Ascending aorta (tissue), 2 donors: ENCODE measurements at places on chromosomes 1 and 21. TPM values are rescaled to one million over a fixed set of nuclear protein-coding genes. Genes with fewer than 3 reads are reported as not detected.

DNA sequence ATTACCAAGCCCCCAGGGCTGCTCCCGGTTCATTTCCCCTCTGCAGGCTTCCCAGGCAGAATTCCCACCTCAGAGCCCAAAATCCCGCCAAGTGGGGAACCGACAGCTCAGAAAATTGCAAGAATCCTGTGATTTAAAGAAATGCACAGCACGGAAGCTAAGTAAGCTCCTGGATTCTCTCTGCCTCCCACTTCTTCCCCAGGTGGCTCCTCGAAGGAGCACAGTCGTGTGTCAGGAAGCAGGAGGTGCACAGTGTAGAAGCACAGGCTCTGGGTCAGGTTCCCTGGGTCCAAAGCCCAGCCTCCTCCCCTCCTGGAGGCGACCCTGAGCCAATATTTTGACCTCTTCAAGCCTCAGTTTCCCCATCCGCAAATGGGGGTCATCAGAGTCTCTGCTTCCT, 74.7 kb downstream of the FBXO2 start:
- no peaks in the 10 kb centered on the region for H3K4me1 ChIP-seq
- no peaks in the 10 kb centered on the region for H3K36me3 ChIP-seq
- DNase-seq, result no peak
- no peaks in the 10 kb centered on the region for H3K27me3 ChIP-seq
- no peak overlapping the region for H3K27ac ChIP-seq

GRCh38 chr1:235329139-235329902, 951 bp downstream of the GGPS1 start:
- H3K4me1 ChIP-seq, result peaks cover 9% of the 10 kb centered on the region
- peak overlapping the region; percentile 82 for H3K27ac ChIP-seq
- H3K27me3 ChIP-seq, result no peaks in the 10 kb centered on the region
- H3K4me3 ChIP-seq, result peak overlapping the region; percentile 54
- H3K36me3 ChIP-seq, result no peaks in the 10 kb centered on the region

The ACTN2 gene
- total RNA-seq, result 10.5 TPM

DNA sequence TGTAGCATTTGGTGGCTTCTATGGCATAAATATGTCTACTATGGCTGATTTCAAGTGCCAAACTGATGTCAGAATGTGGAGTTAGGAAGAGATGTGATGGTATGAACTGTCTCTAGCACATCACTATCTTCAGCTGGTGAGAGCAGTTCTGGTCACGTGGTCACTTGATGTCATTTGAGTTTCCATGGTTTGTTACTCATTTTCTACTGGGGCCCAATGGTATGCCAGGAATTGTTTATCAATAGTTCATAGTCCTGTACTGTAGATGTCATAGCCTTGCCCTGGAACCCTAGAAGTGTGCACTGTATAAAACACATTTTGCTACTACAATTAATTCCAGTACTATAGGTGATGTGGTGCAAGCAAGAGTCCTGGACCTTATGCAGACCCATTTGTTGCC, 153.7 kb downstream of the PDE4B start:
- no peaks in the 10 kb centered on the region for H3K36me3 ChIP-seq
- H3K27me3 ChIP-seq, result no peaks in the 10 kb centered on the region
- H3K4me3 ChIP-seq, result no peak overlapping the region
- no peak overlapping the region for H3K27ac ChIP-seq
- DNase-seq, result no peak

- H3K36me3 ChIP-seq, result peaks cover 7% of the 10 kb centered on the region
- no peaks in the 10 kb centered on the region for H3K27me3 ChIP-seq
- peak overlapping the region; percentile 84 for H3K27ac ChIP-seq
- H3K4me3 ChIP-seq, result peak overlapping the region; percentile 63
These were observed 517 bp downstream of the LRIG2 start for GRCh38 chr1:113073479-113073950.

The SNX7 gene
- 6.2 TPM for total RNA-seq

The ERICH3 gene
- total RNA-seq, result not detected

DNA sequence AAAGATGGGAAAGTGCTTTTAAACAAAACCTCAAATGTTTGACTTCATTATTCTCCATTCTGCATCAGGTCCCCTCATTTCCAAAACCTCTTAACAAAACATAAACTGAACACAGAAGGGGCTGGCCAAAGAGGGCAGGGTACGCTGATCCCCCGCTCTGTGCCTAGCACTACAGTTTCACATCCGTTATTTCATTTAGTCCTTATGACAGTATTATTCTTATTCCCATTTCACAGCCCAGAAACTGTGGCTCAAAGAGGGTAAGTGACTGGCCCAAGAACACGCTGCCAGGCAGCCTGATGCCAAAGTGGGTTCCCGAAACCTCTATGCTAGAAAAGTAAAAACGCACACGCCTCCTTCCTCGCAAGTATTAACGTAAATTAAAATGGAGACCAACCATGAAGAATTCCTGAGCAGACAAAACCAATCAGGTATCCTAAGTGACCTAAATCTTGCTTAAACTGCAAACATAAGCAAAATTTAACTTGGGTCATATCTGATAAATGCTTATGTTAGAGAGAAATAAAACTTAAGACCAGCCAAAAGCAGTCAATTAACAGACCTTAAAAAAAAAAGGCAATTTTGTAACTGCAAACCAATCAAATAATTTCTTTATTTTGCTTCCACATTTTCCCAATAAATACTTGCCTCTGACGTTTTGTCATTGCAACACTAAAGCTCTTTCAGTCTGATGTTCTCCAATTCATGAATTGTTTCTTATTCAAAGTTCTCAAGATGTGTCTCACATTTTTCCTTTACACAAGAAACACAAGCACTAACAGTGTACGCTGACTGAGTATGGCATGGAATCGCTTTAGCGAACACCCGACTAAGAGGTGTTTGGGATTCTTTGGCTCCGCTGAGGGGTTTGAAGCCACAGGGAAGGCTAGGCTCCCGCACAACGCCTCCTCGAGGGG, 653 bp downstream of the CASP9 start:
- H3K27me3 ChIP-seq, result no peaks in the 10 kb centered on the region
- no peaks in the 10 kb centered on the region for H3K36me3 ChIP-seq
- peaks cover 25% of the 10 kb centered on the region for H3K4me1 ChIP-seq
- H3K4me3 ChIP-seq, result peak overlapping the region; percentile 82
- peak overlapping the region; percentile 94 for H3K27ac ChIP-seq
- DNase-seq, result peak; percentile 62

GRCh38 chr1:189499736-189500135, 977.9 kb downstream of the BRINP3 start:
- no peak for DNase-seq
- H3K27ac ChIP-seq, result no peak overlapping the region
- no peak overlapping the region for H3K4me3 ChIP-seq
- H3K36me3 ChIP-seq, result no peaks in the 10 kb centered on the region
- H3K27me3 ChIP-seq, result no peaks in the 10 kb centered on the region
- no peaks in the 10 kb centered on the region for H3K4me1 ChIP-seq

The TPTE gene
- total RNA-seq, result not detected

DNA sequence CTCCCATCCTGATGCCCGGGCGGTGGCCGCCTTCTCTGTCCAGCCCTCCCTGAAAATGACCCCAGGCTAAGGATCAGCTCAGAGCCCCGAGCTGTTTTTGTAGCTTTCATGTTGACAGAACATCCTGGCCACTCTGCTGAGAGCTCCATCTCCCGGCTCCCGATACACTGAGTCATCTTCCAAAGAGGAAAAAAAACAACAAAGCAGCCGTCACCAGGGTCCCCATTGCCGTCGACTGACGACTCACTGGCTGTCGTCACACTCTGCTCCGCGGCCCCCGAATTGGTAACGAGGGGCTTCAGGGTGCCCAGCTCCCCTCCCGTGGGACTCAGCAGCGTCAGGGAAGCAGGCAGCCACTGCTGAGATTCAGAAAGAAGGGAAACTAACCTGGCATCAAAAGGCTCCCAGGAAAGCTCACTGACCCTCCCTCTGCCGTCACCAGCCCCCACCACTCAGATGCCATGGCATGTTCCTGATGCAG, 67.2 kb downstream of the CD46 start:
- peak overlapping the region; percentile 79 for H3K4me3 ChIP-seq
- peak; percentile 78 for DNase-seq
- peaks cover 77% of the 10 kb centered on the region for H3K36me3 ChIP-seq
- H3K27ac ChIP-seq, result peak overlapping the region; percentile 95
- peaks cover 27% of the 10 kb centered on the region for H3K4me1 ChIP-seq

- no peaks in the 10 kb centered on the region for H3K4me1 ChIP-seq
- peaks cover 38% of the 10 kb centered on the region for H3K36me3 ChIP-seq
- no peaks in the 10 kb centered on the region for H3K27me3 ChIP-seq
- H3K4me3 ChIP-seq, result no peak overlapping the region
- no peak overlapping the region for H3K27ac ChIP-seq
These were observed 15.5 kb upstream of the ADAM30 start for GRCh38 chr1:119911775-119912174.

- no peaks in the 10 kb centered on the region for H3K27me3 ChIP-seq
- no peak overlapping the region for H3K4me3 ChIP-seq
- no peak overlapping the region for H3K27ac ChIP-seq
- H3K36me3 ChIP-seq, result no peaks in the 10 kb centered on the region
- H3K4me1 ChIP-seq, result no peaks in the 10 kb centered on the region
- no peak for DNase-seq
These were observed 22.1 kb upstream of the EFNA1 start for GRCh38 chr1:155105604-155106011.

DNA sequence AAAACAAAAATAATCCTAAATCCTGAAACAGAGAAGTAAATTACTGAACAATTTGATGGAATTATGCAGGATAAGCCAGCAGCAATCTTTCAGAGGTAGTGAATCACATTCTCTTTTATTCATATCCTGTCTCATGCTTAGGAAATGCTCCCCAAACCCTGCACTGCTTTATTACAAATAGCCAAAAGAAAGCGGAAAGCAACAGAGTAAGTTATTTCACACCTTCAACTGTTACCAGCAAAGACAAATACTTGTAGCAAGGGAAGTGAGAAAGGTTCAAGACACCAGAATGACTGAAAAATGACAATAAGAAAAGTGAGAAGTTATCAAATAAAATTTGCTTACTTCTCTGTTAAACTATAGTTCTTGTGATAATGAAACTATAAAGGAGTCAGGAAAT, 6.2 kb downstream of the ZRANB2 start:
- no peak overlapping the region for H3K4me3 ChIP-seq
- peaks cover 14% of the 10 kb centered on the region for H3K4me1 ChIP-seq
- no peak overlapping the region for H3K27ac ChIP-seq
- H3K36me3 ChIP-seq, result peaks cover 68% of the 10 kb centered on the region

GRCh38 chr1:230923176-230923575, 54.9 kb upstream of the C1orf198 start:
- peaks cover 23% of the 10 kb centered on the region for H3K36me3 ChIP-seq
- DNase-seq, result no peak
- H3K4me1 ChIP-seq, result no peaks in the 10 kb centered on the region
- H3K27ac ChIP-seq, result no peak overlapping the region
- H3K4me3 ChIP-seq, result no peak overlapping the region

The KIRREL1 gene
- total RNA-seq, result 114 TPM

GRCh38 chr1:177706977-177707376, 262.9 kb downstream of the SEC16B start:
- H3K36me3 ChIP-seq, result no peaks in the 10 kb centered on the region
- no peaks in the 10 kb centered on the region for H3K27me3 ChIP-seq

The MMP23B gene
- total RNA-seq, result 71.3 TPM

DNA sequence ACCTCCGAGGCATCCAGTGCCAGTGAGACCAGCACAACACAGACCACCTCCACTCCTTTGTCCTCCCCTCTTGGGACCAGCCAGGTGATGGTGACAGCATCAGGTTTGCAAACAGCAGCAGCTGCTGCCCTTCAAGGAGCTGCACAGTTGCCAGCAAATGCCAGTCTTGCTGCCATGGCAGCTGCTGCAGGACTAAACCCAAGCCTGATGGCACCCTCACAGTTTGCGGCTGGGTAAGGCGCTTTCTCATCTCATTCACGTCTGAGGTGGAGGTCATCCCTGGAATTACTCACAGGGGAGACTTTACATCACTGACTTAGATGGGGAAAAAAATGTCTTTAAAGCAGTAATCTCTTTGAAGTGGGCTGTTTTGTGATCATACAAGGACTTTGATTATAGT, 106.3 kb downstream of the CD247 start:
- DNase-seq, result no peak
- H3K27me3 ChIP-seq, result no peaks in the 10 kb centered on the region
- H3K4me3 ChIP-seq, result no peak overlapping the region
- no peak overlapping the region for H3K27ac ChIP-seq
- H3K4me1 ChIP-seq, result no peaks in the 10 kb centered on the region

The HES4 gene
- total RNA-seq, result 285 TPM

The ADGRL4 gene
- 73.5 TPM for total RNA-seq

- H3K27me3 ChIP-seq, result no peaks in the 10 kb centered on the region
- H3K27ac ChIP-seq, result no peak overlapping the region
- no peaks in the 10 kb centered on the region for H3K36me3 ChIP-seq
- no peak overlapping the region for H3K4me3 ChIP-seq
- peaks cover 4% of the 10 kb centered on the region for H3K4me1 ChIP-seq
- DNase-seq, result no peak
These were observed 587.9 kb downstream of the ADGRL2 start for GRCh38 chr1:82388679-82389078.

The PLA2G2D gene
- total RNA-seq, result not detected

The RUNX3 gene
- 0.21 TPM for total RNA-seq

DNA sequence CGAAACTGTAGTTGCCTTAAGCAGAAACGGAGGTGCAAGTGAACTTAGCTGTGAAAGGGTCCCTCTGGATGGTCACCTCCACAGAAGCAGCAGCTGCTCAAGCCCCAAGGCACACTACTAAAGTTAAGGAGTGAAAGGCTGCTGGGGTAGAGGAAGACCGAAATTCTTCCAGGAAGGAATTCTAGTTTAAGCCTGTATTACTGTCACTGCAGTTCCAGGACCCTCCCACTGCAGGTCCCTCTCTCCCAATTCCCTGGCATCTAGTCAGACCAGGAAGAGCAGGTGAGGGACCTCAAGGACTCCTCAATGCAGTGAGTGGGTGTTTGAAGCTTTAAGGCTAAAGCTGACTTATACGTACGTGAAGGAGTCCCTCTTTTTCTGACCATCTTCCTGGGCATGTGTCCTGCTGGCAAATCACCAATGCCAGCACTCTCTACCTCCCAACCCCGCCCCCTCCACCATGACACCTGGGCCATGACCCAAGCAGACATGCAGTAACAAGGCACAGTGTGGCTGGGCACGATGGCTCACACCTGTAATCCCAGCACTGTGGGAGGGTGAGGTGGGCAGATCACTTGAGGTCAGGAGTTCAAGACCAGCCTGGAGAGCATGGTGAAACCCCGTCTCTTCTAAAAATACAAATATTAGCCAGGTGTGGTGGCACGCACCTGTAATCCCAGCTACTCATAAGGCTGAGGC, 57.2 kb downstream of the TGFBR3 start:
- H3K4me1 ChIP-seq, result peaks cover 7% of the 10 kb centered on the region
- H3K27ac ChIP-seq, result no peak overlapping the region
- H3K36me3 ChIP-seq, result no peaks in the 10 kb centered on the region
- no peak for DNase-seq
- H3K4me3 ChIP-seq, result no peak overlapping the region

DNA sequence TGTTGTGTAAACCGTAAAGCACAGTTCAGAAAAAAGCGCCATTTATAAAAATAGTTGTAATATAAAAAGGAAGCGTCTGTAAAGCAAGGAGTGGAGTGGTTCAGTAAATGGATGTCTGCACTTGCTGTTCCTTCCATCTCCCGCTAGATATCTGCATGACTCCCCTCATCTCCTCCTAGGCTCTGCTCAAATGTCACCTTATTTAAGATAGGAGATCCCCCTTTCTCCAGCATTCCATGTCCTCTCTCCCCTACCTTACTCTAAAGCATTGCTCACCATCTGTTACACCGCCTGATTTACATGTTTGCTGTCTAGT, 745 bp downstream of the MUL1 start:
- H3K4me3 ChIP-seq, result peak overlapping the region; percentile 72
- H3K36me3 ChIP-seq, result peaks cover 17% of the 10 kb centered on the region
- H3K27ac ChIP-seq, result no peak overlapping the region
- DNase-seq, result no peak
